Thoracic aorta (tissue), 2 donors: ENCODE measurements at places on chromosomes 7 and 10.

DNA sequence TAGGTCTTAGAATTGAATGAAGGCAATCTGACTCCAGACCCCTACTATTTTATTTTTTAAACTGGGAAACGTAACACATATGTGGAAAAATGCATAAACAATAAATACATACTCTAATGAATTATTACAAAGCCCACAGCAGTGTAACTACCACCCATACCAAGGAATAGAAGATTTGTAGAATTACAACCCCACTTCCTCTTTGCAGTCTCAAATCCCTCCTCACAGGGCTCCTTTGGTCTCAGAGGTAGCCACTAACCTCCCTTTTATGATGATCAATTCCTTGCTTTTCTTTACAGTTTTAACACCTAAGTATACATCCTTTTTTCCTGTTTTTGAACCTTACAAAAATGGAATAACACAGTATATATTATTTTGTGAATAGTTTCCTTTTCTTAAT, 6.7 kb upstream of the CCDC126 start:
- DNase-seq = no peak

DNA sequence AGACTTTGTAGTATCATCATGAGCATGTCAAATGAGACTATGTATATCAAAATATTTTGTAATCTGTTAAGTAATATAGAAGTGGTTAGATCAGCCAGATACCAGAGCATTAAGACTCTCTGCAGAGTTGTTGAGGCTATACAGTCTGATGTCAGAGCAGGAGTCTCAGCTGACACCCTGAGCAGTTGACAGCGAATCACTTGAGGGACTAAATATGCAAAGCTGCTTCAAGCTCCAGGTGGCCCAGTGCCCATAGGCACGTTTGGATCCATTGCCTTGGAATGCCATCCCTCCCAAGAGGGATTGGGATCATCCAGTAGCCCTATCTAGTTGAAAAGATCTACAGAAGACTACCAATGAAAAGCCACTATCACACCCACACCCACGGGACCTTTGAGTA, 210.2 kb downstream of the TAX1BP1 start:
- DNase-seq = no peak

GRCh38 chr10:104339469-104340110, 1.3 kb upstream of the ITPRIP start:
- no peak for DNase-seq

DNA sequence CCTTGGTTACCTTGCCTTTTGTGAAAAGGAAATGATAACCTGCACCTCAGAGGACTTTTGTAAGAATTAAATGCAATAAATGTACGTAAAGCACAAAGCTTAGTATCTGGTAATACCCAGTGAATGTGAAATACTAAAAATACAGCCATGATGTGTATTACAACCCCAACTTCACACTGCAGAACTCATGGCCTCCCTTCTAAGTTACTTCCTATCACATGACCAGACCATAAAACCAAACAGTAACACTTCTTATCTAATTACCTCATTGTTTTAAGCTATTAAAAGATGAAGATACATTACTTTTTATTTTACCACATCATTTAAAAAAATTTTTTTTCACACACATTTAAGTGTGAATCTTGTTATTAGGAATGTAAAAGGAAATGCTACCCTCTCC, 29.0 kb downstream of the VPS41 start:
- no peak for DNase-seq

DNA sequence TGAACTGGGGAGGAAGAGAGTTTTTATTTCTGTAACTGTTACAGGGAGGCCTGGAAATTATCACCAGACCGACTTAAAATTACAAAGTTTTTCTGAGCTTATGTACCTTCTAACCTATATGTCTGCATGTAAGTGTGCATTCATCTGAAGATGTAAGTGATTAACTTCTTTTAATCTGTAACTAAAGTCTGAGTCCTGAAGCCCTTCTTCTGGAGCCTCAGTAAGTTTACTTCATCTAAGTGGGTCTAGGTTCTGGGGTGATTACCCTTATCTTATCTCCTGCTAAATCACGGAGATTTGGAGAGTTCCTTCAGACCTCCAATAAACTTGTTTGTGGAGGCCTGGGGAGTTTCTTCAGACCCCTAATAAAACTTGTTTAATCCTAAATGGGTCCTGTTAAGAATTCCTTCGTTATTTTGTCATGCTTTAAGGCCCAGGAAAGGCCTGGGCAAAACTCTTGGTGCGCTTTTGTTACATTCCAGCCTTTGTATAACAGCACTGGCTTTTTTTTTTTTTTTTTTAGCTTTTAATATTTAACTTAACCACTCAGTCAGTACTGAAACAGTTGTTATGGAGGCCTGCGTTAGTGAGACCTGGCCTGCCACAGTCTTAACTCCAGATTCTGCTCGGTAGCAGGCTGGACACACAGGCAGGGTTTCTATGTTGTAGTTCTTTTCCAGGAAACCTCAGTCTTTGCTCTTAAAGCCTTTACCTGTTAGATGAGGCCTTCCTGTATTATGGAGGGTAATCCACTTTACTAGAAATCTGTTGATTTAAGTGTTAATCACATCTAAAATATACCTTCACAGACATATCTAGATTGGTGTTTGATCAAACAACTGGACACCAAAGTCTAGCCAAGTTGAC, 33.0 kb downstream of the TPST1 start:
- no peak for DNase-seq

DNA sequence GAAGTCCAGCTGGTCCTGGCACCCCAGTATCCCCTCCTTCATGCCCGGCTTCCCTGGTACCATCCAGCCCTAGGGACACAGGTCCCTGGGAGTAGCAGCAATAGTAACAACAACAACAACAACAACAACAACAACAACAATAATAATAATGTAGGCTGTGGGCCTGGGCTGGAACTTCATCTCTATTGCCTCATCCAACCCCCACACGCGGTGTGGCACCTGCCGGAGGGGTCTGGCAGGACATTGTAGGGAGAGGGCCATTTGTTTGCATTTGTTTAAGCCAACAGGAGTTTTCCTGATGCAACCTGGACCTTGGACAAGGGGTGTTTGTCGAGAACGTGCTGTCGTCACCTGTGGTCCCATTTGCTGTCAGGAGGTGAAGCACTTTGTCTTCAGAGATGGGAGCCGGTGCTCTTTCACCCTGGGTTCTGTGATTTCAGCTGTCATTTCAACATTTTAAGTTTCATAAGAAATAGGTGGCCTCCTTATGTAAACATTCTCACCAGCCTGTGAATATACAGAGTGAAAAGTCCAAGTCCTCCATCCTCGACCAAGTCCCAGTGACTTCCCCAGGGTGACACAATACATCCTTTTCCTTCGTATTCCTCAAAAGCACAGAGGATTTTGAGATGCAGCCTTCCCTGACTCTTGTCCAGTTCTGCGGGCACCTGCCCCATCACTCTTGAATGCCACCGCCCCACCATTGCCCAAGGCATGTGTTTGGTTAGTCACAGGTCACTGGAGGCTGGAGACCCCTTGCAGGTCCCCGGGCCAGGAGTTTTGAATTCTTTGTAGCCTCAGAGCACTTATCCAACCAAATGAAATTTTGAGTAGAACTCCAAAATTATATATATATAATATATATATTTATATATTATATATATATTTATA, 9.2 kb downstream of the LHPP start:
- no peak for DNase-seq

DNA sequence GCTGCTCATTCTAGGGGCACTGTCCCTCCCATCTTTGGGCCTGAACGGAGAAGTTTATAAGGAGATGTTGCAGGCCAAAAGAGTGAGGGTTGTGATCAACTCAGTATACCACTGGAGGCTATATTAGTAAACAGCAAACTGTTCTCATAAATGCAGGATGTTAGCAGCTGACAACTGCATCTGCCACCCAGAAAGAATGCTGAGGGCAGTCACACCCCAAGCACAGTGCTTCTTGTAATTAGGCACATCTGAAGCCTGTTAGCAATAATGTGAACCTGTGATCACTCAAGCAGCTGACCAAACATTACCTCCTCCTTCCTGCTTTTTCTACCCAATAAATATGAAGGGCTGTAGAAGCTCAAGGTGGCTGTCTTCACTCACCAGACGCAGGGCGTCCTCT, 38.4 kb upstream of the ZNF138 start:
- no peak for DNase-seq

- no peak for DNase-seq
These were observed 31.2 kb downstream of the OSBPL3 start for GRCh38 chr7:24948739-24949138.

DNA sequence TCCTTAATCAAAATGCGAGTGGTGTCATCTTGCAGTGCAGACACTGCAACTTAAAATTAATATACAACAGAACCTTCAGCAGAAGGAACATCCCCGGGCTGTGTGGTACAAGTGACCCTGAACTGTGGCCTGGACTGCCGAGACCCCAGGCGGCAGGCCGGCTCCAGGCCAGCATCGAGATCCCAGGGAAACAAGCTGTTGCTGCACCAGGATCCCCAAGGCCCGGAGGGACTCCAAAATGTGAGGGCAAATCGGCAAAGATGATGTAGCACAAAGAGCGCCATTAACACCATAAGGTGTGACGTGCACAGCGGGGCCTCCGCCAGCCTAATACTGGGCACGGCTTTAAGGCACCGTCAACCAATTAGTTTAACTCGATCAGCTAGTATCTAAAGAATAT, 73.9 kb downstream of the EBF3 start:
- DNase-seq = no peak

DNA sequence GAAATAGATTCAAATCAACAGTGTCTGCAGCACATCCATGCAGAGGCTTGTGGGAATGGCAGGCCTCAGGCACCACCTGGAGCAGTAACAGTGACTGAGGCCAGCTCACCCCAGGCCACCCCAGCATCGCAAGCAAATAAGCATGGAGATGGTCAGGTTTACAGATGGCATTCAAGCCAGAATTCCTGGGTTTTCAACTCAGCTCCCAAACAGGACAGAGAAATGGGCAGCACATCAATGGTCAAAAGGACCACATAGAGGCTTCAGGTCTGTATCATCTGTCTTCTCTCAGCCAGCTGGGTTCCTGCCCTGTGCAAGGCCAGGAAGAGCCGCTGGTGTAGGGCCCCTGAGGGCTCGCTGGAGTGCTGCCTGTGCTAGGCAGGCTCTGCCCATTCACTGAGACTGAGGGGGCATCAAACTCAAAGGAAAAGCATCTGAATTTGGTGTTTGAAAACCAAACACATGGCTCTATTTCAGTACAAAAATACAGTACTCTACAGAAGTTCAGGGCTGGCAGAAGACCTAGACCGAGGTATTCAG, 112.5 kb downstream of the KMT2E start:
- DNase-seq = no peak

DNA sequence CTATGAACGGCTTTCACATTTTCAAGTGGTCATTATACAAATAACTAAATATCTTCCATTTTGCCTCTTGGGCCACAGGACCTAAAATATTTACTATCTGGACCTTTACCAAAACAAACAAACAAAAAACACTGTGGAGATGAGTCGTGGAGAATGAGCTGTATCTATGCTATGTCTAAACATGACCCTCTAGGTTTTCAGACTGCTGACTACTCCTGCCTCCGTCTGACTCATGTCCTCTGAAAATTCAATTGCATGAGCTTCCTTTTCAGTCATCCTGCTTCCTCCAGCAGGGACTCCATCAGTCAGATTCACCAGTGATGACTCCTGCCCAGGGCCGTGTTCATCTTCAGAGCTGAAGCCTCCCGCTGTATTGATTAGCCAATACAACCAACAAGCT, 96.8 kb downstream of the COL28A1 start:
- no peak for DNase-seq

DNA sequence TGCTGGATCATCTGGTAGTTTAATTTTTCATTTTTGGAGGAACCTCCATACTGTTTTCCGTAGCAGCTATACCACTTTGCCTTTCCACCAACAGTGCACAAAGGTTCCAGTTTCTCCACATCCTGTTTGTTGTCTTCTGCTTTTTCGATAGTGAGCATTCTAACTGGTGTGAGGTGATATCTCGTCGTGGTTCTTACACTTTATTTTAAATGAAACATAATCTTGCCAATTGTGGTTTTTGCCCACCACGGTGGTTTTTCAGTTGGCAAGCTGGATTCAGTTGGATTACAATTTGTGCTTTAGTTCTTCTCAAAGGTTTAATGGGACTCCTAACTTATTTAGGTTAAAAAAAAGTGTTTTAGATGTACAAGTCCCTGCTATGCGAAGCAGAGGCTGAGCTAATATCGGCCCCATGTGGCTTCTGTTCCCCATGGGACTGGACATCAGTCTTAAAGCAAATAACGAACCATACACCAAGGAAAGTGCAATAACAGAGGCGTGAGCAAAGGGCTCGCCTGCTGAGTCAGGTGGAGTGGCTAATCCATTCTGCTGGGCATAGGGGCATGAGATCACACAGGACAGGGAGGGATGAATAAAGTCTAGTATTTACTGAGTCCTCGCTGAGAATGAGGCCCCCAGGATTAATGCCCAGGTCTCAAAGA, 153.6 kb downstream of the AOAH start:
- DNase-seq = no peak

- no peak for DNase-seq
These were observed 45.5 kb downstream of the TNPO3 start for GRCh38 chr7:129009437-129009836.

- DNase-seq = no peak
These were observed 50.5 kb downstream of the GALNT17 start for GRCh38 chr7:71182438-71182935.

DNA sequence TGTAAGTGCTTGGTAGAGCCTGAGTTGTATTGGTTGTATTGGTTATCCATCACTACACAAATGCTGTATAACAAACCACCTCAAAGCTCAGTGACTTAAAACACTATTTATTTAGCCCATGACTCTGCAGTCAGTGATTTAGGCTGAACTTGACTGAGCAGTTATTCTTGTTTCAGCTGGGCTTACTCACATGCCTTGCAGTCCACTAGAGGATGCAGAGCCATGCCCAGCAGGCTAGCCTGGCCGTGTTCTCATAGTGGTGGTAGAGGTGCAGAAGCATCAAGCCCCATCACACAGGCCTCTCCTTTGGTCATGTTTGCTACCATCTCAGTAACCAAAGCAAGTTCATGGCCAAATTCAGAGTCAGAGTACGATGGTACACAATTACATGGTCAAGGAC, 43.9 kb downstream of the LUC7L2 start:
- DNase-seq = no peak

DNA sequence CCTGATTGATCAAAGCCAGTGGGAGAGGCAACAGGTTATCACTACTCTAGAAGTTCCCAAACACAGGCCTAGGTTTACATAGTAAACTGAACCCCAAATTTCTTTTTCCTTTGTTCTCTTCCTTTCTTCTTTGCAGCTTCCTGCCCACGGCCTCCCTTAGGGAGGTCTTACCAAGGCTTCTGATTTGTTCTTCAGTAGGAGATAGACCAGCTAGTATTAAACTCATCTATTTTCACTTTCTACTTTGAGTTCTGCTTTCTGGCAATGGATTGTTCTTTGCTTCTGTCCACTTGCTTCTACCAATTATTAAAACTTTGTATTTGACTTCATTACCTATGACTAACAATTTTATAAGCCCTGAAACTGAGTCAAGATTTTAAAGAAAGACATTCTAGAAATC, 251.2 kb upstream of the FZD1 start:
- no peak for DNase-seq
